ENCODE measurements at places on chromosomes 12 and 14.

DNA sequence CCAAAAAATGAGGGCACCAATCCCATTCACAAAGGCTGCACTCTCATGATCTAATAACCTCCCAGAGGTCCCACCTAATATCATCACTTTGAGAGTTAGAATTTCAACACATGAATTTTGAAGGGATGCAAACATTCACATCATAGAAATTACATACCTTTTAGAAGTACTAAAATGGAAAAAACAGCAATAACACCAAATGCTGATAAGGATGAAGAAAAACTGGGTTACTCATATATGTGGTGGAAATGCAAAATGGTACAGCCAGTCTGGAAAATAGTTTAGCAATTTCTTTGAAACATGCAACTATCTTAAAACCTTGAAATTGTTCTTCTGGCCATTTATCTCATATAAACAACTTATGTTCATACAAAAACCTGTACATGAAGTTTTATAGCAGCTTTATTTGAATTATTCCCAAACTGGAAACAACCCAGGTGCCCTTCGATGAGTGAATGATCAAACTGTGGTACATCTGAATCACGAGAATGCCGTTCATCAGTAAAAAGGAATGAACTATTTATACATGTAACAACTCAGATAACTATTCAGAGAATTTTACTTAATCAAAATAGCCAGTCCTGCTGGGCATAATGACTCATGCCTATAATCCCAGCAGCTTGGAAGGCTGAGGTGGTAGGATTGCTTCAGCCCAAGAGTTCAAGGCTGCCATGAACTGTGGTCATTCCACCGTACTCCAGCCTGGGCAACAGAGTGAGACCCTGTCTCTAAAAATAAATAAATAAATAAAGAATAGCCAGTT lies 109.4 kb upstream of the SSTR1 start:
- DNase-seq = no peak

DNA sequence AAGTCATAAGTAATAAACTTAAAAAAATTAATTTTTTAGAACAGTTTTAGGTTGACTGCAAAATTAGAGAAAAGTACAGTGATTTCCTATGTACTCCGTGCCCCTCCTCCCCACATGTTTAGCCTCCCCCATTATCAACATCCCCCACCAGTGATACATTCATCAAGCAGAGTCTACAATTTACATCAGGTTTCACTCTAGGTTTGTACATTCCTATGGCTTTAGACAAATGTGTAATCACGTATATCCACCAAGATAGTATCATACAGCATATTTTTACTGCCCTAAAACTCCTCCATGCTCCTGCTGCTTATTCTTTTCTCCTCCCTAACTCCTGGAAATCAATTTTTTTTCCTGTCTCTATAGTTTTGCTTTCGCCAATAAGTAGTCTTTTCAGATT lies 438.7 kb downstream of the LRFN5 start:
- DNase-seq = no peak

GRCh38 chr12:28558250-28558649 lies 368.0 kb downstream of the CCDC91 start:
- DNase-seq = no peak

DNA sequence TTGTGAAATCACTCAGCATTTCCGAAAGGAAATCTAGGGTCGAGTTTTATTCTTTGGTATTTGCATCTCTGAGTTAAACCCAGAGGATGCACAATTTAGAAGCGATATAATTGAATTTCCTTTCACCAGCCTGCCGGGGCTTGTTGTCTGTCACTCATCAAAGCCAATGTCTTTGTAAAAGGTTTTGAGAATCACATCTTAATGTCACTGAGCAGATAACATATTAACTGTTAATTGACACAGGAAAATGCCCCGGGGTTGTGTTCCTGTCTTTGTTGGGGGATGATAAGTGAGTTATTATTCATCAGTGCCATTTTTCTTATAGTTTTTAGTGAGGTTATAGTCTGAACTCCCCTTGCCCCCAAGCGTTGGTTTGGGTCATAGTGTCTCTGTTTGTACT lies 73.4 kb downstream of the DUSP6 start:
- DNase-seq = peak; percentile 29

DNA sequence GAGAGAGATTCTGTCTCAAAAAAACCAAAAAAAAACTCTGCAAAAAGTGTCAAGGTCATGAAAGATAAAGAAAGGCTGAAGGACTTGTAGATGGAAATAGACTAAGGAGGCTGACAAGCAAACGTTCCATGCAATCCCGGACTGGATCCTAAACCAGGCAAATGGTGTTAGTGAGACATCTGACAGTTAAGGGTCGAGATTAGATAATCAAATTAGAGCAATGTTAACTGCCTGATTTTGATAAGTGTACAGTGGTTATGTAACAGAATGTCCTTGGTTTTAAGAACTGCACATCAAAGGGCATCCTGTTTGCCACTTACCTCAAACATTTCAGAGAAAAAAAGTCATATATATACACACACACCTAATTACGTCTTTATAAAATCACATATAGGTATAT lies 3.5 kb upstream of the RAN start:
- DNase-seq = no peak

GRCh38 chr12:130633771-130634170 lies 82.3 kb downstream of the RIMBP2 start:
- DNase-seq = peak; percentile 87

DNA sequence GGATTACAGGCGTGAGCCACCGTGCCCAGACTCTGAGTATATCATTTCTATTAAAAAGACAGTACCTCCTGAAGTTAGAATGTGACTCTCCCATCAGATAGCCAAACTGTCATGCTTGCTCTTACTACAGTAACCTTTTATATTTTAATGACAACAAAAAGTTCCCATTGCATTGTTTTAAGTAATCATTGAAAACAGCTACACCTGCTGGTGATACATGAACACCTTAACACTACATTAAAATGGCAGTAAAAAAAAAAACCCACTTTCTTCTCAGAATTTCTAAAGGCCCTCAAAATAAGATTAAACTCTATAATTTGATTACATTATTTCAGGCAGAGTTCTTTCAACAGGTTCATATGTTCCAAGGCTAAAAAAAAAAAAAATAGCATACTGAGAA lies 76.7 kb downstream of the SH2B3 start:
- no peak for DNase-seq

DNA sequence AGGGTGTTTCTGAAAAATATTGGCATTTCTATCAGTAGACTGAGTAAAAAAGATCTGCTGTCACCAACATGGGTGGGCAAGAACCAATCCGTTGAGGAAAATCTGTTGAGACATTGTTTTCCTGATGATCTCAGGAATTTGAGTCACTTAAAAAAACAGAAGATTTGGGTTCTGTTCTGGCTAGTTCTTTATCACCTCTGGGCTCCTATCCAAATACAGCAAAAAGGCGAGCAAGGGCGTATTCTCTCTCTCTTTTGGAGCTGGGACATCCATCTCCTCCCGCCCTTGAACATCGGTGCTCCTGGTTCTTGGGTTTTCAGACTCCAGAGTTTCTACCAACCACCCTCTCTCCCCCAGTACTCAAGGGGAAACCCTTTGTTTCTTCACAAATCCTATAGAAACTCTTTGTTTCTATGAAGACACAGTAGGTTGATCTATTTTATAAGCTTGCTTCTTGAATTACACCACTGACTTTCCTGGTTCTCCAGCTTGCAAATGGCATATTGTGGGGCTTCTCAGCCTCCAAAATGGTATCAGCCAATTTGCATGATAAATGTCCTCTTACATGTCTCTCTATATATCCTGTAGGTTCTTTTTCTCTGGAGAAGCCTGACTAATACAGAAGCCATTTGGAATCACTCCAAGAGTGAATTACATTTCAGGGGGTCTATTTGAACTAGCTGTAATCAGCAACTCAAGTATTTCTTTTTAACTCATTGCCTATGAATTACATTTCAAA lies 263.9 kb upstream of the TMTC1 start:
- peak; percentile 1 for DNase-seq

DNA sequence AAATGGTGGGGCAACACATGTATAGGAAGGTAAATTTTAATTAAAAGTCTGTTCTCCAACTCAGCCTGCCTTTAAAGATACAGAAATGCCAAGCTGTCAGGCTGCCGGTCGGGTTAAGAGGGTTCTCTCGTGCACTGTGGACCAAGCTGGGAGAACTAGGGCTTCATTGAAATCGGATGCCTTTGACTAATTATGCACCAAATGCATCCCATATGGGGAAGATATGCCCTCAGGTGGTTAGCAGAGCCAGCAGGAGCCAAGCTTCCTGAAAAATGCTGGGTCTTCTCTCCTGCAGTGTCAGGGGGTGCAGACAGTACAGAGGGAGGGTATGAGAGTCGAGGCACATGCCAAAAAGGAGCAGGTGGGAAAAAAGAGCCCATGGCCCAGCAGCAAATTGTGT lies 236.1 kb downstream of the CACNA1C start:
- no peak for DNase-seq

DNA sequence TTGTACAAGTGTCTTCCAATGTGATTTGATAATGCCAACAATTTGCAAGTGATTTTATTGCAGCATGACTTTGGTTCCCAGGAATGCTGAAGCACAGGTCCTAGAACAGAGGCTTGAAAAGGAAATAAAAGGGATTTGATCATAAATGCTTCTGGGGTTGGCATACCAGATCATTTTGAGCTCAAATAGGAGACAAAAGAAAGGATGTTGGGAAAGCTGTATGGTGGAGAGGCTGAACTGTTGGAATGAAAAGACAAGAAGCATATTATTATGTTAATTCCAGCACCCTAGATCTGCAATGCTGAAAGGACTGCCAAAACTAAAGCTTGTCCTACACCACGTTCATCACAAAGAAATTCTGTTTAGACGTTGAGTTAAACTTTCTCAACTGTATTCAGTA lies 143.1 kb downstream of the BICD1 start:
- DNase-seq = no peak

GRCh38 chr14:70773182-70773862 lies 36.0 kb downstream of the MAP3K9 start:
- DNase-seq = no peak

- DNase-seq = no peak
Observed at GRCh38 chr12:117120787-117121186, 21.6 kb upstream of the TESC start.

DNA sequence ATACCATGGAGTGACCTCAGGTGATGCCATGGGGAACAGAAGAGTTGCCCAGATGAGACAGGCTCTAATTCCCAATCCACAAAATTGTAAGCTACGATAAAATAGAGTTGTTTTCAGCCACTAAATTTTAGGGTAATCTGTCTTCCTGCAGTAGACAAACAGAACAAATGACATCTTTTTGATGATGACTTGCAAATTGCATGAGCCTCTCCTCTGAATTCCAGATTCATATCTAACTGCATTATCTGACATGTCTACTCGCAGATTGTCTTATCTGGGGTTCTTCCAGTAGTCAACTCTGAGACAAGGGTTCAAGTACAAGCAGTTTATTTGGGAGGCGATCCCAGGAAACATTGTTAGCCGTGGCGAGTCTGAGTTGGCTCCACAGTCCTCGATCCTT lies 14.4 kb upstream of the ERC1 start:
- no peak for DNase-seq

GRCh38 chr14:101582294-101582693 lies 21.0 kb downstream of the DIO3 start:
- DNase-seq = no peak

DNA sequence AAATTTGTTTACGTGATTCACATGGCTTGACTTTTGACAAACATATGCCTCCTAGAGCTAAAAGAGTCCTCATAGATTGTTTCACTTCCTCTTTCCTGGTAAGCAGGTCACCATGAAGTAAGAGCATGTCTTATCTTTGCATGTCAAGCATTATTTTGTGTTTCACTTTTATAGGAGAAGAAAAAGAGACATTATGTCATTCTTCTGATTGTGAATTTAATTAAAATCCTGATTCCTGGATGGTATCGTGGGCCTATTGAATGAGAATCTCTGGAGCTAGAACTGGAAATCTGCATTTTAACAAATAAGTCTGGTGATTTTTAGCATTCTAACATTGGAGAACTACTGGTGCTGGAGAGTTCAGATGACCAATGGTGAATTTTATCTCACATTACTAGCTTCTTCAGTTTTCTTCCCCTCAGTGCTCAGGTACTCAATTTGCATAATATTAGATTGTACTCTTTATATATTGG lies 218.6 kb upstream of the ATP2B1 start:
- no peak for DNase-seq

DNA sequence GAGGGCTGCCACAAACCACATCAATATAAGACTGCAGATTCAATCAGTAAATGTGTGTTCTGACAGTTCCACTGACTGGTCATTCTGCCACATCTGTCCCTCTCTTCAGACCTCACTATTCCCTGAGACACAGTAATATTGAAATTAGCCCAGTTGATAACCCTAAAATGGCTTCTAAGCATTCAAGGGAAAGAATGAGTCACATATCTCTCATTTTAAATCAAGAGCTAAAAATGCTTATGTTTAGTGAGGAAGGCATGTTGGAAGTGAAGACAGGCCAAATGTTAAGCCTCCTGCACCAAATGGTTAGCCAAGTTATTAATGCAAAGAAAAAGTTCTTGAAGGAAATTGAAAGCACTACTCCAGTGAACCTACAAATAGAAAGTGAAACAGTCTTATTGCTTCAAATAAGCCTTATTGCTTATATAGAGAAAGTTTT lies 24.5 kb upstream of the KIF21A start:
- DNase-seq = no peak

DNA sequence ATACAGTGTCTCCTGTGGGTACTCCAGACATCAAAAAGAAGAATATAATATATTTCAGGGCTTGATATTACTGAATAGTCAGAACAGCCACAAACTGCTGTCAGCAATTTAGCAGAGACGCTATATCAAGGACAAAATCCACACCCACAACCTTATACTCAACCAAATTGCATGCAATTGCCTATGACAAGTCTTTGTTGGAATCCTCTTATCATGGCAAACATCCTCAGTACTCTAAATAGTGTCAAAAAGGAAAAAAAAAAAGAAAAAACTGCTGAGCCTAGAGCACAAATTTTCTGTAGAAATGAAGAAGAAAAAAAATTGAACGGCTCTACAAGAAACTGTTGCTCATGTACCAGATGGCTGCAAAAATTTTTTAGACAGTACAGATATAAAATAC lies 485.7 kb downstream of the TMTC2 start:
- no peak for DNase-seq

DNA sequence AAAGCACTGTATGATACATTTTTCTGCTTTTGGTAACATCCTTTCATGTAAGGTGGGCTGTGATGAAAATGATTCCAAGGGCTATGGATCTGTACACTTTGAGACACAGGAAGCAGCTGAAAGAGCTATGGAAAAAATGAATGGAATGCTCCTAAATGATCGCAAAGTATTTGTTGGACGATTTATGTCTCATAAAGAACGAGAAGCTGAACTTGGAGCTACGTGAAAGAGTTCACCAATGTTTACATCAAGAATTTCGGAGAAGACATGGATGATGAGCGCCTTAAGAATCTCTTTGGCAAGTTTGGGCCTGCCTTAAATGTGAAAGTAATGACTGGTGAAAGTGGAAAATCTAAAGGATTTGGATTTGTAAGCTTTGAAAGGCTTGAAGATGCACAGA lies 22.1 kb upstream of the SRGAP1 start:
- DNase-seq = no peak

DNA sequence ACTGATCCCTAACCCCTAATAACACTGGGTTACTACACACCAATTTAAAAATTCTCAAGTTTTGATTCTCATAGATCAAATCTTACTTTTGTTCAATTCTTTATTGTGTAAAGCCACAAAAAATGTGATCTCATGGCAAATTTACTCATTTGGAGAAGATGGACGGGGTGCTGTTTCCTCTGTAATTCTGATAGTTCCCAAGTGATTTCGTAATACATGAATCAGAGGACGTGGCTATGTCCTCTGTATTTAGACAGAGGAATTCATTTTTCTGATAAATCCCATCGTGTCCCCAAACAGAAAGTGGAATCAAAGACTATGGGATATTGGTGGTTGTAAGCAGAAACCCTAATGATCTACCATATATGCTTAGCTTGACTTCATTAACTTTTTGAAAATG lies 76.6 kb upstream of the GNG2 start:
- no peak for DNase-seq
